Stimulated activated naive CD4-positive, alpha-beta T cell (primary cell): ENCODE measurements at places on chromosomes 7 and 10.

DNA sequence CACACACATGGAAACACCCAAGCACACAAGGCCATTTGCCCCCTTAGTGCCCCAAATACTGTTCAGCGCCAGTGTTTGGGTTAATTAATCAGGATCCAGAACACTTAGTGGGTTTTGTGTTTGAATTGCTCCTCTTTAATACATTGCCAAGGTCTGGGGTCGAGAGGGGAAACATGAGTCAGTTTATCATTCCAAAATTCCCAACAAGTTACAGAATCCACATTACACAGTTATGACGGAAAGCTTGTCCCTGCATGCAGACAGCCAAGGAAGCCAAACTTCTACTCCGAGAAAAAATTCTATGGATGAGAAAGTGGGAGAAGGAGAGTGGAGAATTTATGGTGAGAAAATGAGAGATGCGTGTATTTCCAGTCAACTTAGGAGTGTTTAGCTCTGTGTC is 189.0 kb downstream of the NPSR1 start:
- no peak for DNase-seq

- no peak for DNase-seq
Observed at GRCh38 chr10:93993782-93994437, at the start of gene PLCE1. Gene PLCE1 (plus strand): TSS chr10:93993931. CDS start chr10:94031047, 37,116 bp downstream.

GRCh38 chr7:30226614-30227268 is 57.7 kb upstream of the ZNRF2 start:
- DNase-seq, result no peak

GRCh38 chr10:59047957-59048618 is 128.4 kb upstream of the PHYHIPL start:
- no peak for DNase-seq

DNA sequence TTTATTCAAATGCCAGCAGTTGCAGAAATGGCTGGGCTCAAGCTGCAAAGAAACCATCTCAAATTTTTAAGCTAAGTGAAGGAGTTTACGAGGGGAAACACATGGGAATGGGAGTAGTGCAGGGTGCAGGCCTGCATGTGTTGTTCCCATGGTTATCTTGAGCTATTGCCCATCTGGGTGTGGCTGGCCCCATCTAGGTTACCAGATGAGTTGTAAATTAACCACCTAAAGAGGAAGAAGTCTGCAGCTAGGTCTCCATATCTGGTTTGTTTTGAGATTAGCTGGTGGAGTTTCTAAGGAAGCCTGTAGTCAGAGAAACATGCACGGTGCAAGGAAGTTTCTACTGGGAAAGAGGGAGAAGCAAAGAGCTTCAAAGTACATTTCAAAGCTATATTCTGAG is 23.3 kb upstream of the STEAP2 start:
- no peak for DNase-seq
